GM18507 (cell line): ENCODE measurements at places on chromosomes 4 and X.
A peak's percentile ranks its signal among the peaks of the same experiment; 100 is the strongest.

DNA sequence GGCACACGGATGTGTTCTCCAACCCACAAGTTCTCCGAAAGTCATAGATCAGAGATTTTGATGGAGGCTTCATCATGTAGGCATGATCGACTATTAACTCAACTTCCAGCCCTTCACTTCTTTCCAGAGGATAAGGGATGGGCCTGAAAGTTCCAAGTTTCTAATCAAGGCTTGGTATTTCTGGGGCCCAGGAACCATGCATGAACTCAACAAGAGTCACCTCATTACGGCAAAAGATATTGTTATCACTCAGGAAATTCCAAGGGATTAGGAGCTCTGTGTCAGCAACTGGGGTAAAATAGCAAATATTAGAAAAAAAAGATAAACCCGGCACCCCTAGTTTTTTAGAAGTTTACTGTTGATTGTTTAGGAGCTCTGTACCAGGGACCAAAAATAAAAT lies 240.1 kb upstream of the PPP1R2C start:
- DNase-seq = no peak

DNA sequence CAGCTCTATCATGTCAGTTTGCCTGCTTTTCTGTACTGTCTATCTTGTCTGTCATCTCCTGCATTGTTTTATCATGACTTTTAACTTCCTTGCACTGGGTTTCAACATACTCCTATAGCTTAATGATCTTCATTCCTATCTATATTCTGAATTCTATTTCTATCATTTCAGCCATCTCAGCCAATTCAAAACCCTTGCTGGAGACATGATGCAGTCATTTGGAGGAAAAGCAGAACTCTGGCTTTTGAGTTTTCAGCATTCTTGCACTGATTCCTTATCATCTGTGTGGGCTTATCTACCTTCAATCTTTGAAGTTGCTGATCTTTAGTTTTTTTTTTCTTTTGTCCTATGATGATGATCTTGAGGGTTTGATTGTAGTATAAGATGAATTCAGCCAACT lies 493.8 kb upstream of the GALNT7 start:
- no peak for DNase-seq

DNA sequence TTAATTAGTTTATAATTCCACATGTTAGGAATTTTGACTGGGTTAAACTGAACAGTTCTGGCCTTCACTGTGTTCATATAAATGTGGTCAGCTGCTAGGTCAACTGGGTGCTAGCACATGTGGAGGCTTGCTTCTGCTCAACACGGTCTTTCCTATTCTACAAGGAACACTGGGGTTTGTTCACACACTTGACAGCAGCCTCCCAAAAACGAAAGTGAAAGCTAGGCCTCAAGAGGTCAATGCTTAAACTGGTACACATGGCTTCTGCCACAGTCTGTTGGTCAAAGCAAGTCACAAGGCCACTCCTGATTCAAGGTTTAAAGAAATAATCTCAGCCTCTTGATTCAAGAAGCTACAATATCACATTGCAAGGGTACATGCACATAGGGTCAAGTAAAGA lies 126.5 kb downstream of the QDPR start:
- no peak for DNase-seq

GRCh38 chrX:25432396-25432795 lies 416.6 kb upstream of the ARX start:
- DNase-seq = no peak

DNA sequence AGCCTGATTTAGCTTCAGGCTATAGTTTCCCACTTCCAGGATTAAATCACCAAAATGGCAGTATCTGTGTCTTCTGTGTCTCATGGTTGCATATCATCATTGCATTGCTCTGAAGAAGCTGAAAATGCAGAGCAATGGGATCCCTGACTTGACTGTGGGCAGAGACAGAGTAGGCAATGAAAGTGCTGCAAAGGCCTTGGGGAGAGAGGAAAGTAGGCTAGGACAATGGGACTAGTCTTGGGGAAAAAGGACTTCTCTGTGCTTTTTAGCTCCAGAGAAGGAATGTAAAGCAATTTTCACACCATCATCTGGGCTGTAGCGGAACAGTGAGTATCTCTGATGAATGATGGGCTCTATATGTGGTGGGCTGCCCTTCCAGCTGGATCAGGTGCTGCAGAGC lies 202.5 kb downstream of the LDB2 start:
- no peak for DNase-seq

DNA sequence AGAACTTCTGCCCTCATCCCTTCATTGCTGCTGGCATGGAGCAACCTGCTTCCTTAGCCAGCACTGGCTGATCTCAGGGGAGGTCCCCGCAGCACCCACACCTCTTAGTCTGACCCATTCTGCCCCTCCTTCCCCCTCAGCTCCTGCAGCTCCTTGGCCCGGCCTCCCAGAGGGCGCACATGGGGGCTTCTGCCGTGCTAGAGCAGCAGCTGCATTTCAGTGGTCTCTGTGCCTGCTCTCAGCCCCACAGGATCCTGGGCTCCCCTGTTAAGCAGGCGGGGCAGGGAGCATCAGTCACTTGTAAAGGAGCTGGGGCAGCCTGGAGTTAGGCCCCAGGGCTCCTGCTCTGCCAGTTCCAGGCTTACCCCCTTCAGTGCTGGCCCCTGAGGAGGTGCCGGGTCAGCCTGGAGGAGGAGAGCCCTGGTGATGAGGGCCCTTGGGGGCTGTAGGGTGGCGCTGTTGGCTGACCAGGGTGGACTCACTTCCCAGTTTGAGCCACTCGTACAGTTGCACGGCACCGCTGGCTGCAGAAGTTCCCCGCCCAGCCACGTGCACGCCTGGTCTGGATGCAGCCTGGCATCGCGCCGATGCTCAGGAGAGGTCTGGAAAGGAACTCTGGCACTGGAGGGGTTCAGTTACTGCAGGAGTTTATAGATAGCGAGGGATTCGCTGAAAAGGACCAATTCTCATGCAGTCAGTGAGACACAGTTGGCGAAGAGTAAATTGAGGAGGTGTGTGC lies 85.1 kb upstream of the PSAPL1 start:
- DNase-seq = no peak

- DNase-seq = no peak
These were observed 49.3 kb upstream of the RPL34 start for GRCh38 chr4:108570993-108571569.

DNA sequence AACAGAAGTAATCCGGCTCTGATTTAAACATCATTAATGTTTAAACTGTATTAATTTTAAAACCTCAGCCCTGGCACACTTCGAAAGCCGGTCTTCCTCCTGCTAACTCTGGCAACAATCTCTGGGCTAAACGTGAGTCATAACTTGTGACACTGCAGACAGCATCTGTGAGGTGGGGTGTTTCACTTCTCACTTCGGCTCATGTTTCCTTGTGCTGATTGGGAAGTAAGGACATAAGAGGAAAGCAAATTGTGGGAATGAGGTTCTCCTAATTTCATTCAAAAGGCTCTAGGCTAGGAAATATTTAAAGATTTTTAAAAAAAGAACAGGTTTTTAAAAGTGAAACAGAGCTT lies 139.9 kb upstream of the USP9X start:
- no peak for DNase-seq

DNA sequence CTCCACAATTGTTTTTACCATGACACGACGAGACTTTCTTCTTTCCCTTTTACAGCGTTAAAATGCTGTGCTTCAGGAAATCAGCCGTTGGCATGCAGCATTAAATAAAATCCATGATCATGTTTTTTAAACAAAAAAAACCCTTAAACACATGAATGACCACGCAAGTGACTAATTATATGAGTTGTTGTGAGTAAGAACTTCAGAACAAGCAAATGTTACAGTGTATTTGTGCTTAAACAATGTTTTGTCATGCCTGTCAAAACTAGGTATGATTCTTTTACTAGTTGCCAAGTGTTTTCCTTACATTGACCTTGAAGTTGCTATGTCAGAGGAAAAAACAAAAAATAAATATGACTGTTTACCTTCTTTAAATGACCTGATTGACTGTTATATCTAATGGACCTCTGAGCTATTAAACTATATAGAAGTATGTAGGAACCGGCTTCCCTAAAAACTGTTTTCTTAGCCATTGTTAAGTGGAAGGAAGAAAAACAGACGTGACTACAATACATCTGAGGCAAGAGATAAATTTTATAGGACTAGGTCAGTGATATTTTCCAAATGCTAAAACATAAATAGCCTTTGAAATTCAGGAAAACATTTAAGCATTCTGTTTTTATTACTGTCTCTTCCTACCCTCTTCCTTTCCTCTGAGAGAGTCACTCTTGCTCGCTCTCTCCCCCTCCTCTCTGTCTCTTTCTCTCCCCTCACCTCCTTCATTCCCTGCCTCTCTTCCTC lies 197.1 kb downstream of the PALLD start:
- no peak for DNase-seq

DNA sequence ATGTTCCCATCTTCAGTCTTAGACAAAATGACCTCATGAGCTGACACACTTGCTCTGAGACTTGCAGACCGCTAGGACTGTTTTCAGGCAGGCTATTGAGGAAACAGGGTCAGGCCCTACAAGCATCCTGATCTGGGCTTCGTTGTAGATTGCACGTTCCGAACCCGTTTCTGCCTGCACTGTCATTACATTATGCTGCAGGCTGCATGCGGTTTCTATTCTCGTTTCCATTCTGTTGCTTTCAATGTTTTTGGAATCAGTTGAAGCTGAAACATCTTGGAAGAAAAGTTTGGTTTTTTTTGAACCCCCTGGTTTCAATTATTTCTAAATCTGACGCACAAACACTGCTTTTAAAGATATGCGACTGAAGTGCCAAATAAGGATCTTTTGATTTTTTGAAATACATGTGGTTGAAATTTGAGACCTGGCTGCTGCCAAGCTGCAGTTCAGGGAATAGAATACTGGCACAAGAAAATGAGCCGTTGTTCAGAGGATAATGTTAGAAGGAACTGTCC lies 716.1 kb upstream of the INTU start:
- DNase-seq = no peak

GRCh38 chrX:105658136-105658535 lies 164.2 kb upstream of the NRK start:
- DNase-seq = no peak

- DNase-seq = no peak
These were observed 95.4 kb downstream of the SLC2A9 start for GRCh38 chr4:9925750-9926439.

DNA sequence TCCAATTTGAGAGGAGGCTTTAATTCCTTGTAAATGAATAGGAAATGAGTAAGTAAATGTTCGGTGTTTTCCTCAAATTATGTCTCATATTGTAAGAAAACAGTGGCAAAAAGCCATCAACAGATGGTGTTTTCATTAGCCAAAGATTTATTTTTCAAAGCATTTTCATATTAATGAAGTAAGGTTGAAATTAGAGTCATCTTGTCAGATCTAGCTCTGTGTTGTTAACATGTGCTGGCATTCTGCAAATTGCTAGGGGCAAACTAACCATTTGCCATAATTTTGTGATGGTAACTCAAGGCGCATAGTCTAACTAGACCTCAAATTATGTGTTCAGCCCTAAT lies 24.7 kb downstream of the MID2 start:
- no peak for DNase-seq

GRCh38 chrX:77925764-77926163 lies 15.3 kb downstream of the ATP7A start:
- DNase-seq = no peak

DNA sequence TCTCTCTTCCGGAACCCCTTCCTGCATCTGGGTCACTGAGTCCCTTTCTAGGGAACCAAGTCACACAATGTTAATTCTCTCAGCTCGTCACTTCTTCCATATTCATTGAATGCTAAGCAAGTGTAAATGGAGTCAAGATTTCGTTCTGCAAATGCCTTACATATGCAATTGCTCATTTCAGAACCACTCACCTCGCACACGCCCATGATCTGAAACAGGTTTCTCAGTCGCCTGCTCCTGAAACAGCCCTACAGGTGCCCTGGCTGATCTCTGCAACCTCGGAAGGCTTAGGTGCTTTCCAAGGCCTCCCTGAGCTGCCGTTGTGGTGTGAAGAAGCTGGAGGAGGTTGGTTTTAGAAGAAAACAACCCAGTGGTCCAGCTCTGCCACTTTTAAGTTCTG lies 100.8 kb upstream of the MSX1 start:
- peak; percentile 17 for DNase-seq

- no peak for DNase-seq
These were observed 14.1 kb upstream of the USO1 start for GRCh38 chr4:75710246-75710645.

GRCh38 chr4:139453041-139453370 lies 915 bp upstream of the RAB33B start:
- DNase-seq = peak; percentile 49

DNA sequence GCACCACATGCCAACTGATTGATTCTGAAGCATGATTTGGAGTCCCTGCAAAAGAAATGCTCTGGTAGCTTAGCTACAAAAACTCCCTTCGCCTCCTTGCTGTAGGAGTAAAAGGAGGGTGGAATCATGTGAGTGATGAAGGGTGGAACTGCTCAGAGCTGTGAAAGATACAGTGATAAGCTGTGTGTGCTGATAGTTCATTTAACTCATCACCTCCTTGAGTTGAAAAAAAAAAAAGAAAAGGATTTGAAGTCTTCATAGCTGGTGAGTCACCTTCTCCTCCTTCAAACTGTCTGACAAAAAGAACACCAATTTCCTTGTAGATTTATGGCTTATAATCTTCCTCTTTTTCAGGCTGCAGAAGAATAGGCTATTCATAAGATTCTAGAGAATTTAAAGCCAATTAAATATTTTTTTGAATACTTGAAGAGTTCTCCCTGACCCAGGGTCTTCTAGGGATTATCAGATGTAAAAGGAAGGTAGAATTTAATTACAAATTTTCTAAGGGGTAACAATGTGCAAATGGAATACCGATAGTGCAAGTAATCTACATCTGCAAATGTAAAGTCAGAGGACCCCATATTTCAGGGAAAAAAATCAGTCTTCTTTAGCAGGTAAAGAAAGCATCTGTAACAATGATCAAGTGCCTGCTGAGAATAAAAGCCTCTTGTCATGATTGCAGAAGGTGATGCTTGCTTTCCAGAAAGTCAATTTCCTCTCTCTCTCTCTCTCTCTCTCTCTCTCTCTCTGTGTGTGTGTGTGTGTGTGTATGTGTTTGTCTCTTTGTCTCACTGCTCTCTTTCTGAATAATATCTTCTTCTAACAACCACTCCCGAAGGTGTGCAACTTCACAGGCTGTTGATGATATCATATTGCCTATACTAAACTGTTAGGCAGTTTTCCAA lies 208.8 kb upstream of the VEGFC start:
- DNase-seq = no peak

- no peak for DNase-seq
These were observed 83.4 kb downstream of the MSN start for GRCh38 chrX:65750674-65751469.

GRCh38 chrX:136214551-136214950 lies 36.6 kb downstream of the MAP7D3 start:
- no peak for DNase-seq

- DNase-seq = no peak
These were observed 46.6 kb downstream of the AFM start for GRCh38 chr4:73528171-73528570.

GRCh38 chr4:156606554-156607477 lies 364.8 kb downstream of the PDGFC start:
- no peak for DNase-seq
